ENCODE measurements at places on chromosomes 12 and 14.
A peak's percentile ranks its signal among the peaks of the same experiment; 100 is the strongest.

DNA sequence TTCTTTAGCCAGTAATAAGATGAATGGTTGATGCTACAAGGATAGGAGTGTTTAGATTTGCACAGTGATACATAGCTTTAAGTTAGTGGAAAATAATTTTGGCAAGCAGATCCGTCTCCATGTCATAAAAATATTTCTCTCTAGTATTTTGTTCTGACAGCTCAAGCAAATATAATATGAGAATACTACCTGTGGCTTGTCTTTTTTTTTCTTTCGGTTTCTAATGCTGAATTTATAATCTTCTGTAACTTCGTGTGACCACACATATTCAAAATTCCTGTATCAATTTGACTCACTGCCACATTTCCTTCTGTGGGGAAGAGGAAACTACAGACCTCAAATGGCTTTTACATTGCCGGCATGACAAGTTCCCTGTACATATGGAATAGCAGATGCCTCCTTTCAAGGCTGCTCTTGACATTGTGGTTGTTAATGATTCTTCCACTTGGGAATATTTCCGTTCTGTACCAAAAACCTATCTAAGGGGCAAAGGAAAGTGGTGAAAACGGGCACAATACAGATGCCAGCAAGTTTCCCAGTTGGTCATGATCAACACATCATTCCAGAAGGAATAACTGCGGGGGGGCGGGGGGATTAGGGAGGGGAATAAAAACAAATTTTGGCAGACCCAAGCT is 103.6 kb upstream of the CCDC91 start:
- DNase-seq, result no peak

GRCh38 chr12:9332564-9332963 is 124.4 kb upstream of the PZP start:
- no peak for DNase-seq

GRCh38 chr14:103546652-103547454 is 15.6 kb downstream of the BAG5 start:
- DNase-seq, result peak; percentile 49

DNA sequence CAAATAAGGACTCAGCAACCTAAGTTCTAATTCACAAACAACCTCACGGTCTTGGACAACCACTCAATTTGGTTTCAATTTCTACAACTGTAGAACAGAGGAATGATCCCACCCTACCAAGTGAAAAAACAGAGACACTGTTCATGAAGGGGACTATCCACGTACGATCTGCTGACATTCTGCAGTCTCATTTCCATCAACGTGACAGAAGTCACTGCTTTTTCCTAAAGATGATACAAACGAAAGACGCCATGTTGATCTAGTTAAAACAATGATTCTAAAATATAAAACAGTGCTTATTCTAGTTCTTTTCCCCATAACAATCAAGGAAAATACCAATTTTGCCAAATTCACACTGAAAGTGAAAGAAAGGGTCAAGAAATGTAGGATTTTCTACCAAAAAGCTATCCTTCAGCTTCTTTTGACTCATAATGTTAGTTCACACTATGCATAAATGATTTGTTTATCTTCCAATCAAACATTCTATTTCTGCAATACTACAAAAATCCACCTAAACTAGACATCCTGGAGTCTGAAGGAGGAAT is 38.1 kb downstream of the CORO1C start:
- no peak for DNase-seq

DNA sequence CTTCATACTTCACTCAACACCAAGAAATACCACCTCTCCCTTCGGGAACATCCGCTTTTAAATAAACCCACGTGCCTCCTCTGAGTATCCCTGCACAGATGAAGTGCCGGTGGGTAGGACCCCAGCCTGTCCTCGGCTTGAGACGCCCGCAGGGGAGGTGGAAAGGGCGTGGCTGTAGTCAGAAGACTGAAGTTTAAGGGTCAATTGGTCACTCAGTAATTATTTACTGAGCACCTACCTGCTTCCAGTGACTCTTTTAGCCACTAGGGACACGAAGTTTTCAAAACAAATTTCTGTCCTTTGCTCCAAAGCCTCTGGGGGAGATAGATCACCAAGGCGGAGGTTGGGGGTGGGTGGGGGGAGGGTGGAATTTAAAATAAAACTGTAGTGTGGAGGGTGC is 309.4 kb downstream of the VRK1 start:
- no peak for DNase-seq

GRCh38 chr14:64760146-64760755 is 56.0 kb downstream of the PLEKHG3 start:
- peak; percentile 19 for DNase-seq

- DNase-seq, result no peak
Observed at GRCh38 chr12:116382686-116383530, 105.4 kb upstream of the MED13L start.

GRCh38 chr12:118560733-118561132 is 184.4 kb downstream of the SUDS3 start:
- no peak for DNase-seq

DNA sequence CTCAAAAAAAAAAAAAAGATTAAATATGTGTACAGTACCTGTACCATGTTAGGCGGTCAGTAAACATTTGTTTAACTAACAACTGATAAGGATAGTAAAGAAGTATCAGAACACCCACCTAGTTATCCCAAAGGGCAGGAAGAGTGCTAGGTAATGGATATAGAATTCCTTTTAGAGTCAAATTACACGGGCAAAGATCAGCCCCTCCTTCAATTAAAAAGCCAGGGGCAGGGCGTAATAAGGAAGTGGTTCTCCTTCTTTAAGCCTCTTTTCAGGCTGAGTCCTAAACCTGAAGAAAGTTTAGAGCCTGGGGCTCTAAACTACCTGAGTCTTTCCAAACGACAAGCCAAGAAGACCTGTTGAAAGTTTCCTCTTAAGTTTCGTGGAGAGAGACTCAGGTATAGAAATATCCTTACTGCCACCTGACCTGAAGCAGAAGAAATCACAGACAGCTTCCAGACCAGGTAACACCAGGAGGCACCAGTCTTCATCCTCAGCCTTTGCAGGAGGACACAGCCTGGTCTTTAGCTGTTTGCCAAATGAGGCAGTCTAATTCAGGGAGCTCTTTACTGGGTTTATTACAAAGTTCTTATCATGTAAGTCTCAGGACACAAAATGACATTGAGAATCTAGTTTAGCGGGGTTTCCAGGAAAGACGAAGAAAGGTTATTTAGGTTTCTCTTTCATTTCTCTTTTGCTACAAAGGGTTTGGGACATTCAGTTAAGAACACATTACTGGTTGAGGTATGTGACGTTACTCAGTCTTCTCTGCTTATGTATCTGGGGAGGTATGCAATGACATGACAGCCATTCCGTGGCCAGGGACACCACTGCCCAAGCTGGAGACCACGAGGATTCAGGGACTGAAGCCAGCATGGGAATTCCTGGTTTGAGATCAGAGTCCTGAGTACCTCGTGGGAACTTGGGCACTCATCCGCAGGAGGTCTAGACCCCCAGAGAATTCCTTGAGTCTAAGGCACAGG is at the start of gene BCL2L14:
BCL2L14 (plus strand) TSS at position 266 of the 983 bp plus-strand sequence. CDS start 8,367 bp downstream, outside the sequence.
- peak; percentile 81 for DNase-seq

DNA sequence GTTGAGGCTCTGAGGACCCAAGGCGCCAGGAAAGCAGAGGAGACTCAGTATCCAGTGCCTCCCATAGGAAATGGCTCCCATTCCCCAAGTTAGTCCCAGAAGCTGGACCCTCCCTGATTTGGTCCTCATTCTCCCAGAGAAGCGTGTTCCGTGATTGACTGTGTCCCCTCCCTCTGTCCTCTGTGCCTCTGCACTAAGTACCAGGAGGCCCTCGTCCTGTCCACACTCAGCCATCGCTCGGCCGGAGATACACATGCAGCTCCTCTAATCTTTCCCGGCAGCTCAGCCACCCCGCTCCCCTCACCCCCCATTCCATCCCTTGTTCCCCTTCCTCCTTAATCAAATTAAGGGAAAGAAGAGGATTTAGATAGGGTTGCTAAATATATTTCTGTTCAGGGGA is 28.3 kb upstream of the ATP2A2 start:
- DNase-seq, result no peak

- DNase-seq, result no peak
Observed at GRCh38 chr12:114406316-114406983, 506 bp upstream of the TBX5 start.

DNA sequence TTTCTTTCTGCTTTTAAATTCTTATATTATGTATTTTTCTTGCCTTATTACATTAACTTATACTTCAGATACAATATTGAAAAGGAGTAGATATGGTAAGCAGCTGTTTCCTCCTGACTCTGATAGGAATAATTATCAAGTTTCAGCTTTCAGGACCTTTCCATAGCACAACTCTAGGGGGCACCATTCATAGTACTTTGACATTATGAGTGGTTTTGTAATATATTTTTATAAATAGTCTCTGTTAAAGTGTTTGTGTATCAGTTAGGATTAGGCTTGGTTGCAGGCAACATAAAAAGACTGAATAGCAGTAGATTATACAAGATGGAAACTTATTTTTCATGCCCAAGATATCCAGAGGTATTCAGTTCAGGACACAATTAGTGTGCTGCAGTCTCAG is 27.9 kb upstream of the PARP11 start:
- DNase-seq, result no peak

DNA sequence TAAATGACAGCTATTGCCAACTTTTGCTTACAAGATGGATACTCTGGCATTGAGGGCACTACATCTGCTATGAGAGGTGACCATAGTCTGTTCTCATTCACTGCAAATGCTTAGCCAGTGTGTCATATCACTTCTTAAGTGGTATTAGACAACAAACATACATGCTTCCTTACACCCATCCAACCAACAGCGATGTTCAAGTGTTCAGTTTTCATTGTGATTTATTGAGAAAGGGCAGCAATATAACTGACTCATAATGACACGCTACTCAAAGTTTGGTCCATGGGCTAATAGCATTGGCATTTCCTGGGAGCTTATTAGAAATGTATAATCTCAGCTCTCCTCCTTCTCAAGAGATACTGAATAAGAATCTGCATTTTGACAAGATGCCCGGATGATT is 181.7 kb downstream of the NPAS3 start:
- DNase-seq, result no peak

DNA sequence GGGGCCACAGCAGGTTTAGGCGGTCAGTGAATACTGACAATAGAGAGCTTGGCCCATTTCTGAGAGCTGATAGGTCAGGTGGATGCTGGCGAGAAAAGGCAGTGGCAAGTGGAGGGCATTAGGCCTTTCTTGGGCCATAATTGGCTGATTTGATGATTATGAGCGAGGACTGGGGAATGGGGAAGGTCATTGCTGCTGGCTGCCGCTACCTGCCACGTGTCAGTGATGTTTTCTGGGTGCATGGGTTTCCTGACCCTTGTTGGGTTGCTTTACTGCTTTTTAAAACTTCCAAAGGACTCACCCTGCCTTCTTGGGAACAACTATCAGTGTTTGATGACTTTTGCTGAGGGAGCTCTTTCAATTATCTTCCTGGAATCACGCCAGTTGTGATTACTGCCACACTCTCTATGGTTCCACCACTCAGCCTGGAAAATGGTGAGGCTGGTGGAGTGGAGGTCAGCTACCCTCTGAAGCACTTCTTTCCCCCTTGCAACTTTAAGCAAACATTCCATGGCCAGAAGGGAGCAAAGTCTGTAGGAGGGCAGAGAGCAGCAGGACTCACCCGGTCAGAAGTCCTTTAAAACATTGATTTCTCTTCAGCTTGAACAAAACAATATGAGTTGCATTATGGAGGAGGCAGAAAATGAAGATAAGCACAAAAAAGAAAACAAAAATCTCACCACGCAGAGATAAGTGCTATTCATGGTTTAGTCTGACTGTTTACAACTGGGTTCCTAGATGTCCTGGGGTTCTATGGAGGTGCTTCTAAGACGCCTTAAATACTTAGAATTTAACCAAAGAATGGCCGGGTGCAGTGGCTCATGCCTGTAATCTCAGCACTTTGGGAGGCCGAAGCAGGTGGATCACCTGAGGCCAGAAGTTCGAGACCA is 12.1 kb upstream of the SLC10A1 start:
- DNase-seq, result no peak

- DNase-seq, result no peak
Observed at GRCh38 chr12:94676031-94676641, 25.8 kb upstream of the TMCC3 start.

GRCh38 chr14:63901434-63902085 is 48.8 kb downstream of the SYNE2 start:
- DNase-seq, result no peak

GRCh38 chr14:67630186-67630585 is 10.5 kb downstream of the ARG2 start:
- DNase-seq, result no peak

- no peak for DNase-seq
Observed at GRCh38 chr14:104506461-104507253, 72.9 kb upstream of the C14orf180 start.

DNA sequence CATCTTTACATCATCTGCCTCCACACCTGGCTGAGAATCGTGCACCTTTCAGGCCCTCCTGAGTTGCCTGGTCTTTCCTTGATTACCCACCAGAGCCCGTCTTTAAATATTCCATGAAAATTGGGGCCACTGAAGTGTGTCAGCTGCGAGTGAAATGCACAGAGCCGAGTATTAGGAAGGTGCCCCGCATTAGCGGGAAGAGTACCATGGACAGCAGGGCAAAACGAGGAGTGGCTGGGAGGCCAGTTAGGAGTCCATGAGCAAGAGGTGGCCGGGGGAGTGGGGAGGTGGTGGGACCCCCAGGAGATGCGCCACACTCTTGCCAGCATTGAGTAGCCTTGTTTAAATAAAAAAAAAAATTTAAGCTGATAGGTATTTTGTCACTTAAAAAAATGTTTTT is 99.6 kb downstream of the TSPAN9 start:
- no peak for DNase-seq

DNA sequence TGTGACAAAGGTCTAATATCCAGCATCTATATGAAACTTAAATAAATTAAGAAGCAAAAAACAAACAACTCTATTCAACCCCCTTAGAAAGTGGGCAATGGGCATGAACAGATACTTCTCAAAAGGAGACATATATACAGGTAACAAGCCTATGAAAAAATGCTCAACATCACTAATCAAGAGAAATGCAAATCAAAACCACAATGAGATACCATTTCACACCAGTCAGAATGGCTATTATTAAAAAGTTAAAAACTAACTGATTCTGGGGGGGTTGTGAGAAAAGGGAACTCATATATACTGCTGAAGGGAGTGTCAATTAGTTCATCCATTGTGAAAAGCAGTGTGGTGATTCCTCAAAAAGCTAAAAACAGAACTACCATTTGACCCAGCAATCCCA is 198.9 kb downstream of the BMP4 start:
- DNase-seq, result no peak

GRCh38 chr14:97164021-97164420 is 366.8 kb downstream of the VRK1 start:
- DNase-seq, result no peak

- no peak for DNase-seq
Observed at GRCh38 chr12:70271025-70271424, 27.8 kb downstream of the CNOT2 start.

DNA sequence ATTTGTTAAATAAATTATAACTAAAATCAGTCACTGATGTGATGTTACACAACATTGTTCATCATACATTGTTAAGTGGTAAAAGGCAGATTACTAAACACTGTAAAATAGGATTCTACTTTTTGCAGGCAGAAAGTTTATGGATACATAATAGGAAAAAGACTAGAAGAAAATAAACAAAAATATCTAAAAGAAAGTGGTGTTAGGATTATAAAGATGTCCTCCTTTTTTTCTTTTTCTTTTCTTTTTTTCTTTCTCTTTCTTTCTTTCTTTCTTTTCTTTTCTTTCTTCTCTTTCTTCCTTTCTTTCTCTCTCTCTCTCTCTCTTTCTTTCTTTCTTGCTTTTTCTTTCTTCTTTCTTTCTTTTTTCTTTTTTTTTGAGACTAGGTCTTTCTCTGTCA is 39.6 kb upstream of the HELB start:
- DNase-seq, result no peak
